ENCODE measurements at places on chromosomes 16 and 17.

DNA sequence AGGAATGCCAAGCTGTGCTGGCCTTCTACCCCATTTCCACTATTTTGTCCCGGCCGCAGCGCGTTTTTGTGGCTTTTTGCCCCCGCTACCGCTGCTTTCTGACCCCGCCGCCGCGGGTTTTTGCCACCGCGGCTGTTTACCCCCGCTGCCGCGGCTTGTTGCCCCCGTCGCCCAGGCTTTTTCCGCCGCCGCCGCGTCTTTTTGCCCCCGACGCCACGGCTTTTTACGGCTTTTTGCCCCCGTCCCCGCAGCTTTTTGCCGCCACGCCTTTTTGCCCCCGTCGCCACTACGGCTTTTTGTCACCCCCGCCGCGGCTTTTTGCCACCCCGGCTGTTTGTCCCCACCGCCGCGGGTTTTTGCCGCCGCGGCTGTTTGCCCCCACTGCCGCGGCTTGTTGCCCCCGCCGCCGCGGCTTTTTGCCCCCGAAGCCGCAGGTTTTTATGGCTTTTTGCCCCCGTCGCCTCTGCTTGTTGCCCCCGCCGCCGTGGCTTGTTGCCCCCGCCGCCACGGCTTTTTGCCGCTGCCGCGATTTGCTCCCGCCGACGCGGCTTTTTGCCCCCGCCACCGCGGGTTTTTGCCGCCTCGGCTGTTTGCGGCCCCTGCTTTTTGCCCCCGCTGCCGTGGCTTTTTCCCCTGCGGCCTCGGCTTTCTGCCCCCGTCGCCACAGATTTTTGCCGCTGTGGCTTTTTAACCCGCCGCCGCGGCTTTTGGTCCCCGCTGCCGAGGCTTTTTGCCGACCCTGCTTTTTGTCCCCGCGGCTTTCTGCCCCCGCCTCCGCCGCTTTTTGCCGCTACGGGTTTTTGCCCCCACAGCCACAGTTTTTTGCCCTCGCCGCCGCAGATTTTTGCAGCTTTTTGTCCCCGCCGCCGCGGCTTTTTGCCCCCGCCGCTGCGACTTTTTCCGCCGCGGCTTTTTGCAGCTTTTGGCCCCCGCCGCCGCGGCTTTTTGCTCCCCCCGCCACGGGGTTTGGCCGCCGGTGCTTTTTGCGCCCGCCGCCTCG lies 520.4 kb upstream of the WSB1 start:
- peak; percentile 42 for DNase-seq

DNA sequence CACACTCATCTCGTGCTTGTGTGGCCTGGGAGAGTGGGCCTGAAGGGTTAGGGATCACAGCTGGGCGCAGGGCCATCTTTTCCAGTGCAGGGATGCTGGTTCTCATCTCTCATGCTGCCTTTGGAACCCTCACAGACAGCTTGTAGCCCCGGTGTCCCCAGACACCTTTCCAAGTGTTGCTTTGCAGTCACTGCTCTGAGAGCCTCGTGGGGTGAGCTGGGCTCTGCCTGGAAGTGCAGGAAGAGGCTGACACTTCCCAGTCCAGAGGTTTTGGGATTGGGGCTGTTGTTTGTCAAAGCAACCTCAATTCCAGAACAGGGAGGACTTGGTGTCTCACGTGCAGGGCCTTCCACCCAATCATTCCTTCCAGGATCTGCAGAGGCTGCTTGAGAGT lies 28.2 kb downstream of the TBX4 start:
- peak; percentile 47 for DNase-seq

GRCh38 chr16:67843343-67843765 lies 1.2 kb downstream of the THAP11 start:
- DNase-seq, result no peak

GRCh38 chr16:945271-946047 lies 25.3 kb downstream of the LMF1 start:
- peak; percentile 29 for DNase-seq

GRCh38 chr16:20673071-20673806 lies 24.2 kb downstream of the ACSM1 start:
- no peak for DNase-seq

DNA sequence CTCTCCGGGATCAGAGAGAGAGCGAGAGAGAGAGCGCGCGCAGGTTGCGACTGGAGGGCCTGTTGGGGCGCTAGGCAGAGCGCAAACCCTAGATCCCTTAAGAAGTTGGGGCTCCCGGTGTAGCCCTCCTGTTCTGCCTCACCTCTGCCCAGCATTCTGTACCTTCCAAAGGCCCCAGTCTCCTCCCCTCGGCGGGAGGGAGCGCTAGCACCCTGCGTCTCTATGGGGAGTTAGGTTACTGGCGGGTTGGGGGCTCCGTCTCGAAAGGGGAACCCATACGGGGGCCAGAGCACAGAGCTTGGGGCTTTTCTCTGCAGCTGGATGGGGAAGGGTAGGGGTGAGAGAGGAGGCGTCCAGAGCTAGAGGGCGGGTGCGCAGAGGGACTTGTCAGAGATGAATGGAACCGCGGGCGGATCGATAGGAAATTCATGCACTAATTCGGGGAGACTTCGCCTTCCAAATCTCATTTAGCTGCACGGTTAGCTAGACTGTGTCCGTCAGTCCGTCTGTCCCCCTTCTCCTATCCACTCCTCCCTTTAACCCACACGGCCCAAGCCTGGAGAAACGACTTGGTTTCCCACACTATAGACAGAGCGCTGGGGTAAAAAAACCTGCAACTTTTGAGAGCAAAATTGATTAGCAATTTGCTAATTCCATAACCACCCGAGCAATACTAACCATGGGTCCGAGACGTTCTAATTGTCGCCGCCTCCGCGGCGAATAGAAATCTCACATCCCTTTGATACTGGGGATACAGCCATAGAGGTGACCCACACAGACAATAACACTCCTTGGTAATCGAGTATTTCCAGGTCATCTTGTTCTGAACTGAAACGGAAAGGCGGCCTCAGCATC lies 693 bp upstream of the HOXB4 start:
- DNase-seq, result no peak

DNA sequence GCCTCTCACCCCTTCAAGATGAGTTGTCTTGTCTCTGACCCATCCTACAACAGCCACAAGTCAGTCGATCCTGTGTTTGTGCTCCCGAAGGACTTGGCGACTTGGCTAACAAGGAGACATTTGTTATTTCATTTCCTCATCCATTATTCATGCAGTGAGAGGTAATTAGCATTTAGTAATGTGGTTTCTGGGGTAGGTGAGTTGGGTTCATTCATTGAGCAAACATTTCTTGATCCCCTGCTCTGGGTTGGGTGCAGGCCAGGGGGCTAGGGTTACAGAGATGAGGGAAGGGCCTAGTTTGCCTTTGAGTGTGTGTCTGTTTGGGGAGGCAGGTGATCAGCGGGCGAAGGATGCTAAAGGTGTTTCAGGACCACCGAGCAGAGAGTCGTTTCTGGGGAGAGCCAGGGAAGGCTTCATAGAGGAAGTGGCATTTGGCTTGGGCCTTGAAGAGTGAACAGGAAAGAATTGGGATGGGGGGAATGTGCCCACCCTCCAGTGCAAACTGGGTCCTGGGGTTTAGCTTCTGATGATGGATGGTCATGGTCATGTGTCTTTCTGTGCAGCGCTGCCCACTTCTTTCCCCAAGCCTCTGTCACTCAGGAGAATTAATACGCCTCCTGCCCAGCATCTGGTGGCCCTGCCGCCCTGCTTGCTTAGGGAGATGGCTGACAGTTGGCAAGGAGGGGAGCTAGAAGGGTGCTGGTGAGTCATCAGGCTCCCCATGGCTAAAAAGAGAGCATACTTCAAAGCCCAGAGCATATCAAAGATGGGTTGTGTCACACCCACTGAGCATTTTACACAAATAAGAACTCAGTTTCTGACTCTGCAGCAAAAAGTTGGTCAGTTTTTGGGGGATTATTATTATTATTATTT lies 38.5 kb downstream of the MSI2 start:
- no peak for DNase-seq

GRCh38 chr16:15854906-15855703 lies 1.7 kb downstream of the MYH11 start:
- DNase-seq, result no peak

DNA sequence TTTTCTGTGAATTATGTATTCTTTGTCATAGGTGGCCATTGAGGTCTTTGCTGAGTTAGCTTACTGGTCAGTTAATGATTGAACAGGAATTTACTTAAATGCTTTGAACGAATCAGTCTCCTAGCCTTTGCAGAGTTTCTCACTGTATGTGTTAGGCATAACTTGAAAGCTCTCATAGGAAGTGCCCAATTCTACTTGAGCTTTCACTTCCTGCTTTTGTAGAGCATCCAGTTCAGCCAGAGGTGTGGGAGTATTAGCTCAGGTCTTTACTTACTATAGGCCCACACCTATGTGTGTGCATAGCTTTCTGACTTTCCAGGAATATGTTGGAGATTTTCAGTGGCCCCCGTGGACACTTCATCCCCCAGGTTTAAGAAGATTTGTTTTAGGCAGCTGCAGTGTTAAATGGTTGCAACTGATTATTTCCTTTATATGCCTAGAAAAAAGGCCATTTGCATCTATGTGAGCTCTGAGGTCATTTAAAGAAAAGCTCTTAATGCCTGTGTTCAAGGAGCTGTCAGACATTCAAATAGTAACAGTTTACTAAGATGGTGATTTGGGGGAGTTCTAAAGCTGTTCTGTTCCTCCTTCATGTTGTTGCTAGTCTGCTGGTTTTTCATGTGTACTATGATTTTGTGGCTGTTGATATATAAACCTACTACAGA lies 62.3 kb downstream of the PHKB start:
- no peak for DNase-seq

- DNase-seq, result no peak
These were observed 452.7 kb downstream of the TMEM114 start for GRCh38 chr16:8137606-8138005.

- DNase-seq, result peak; percentile 93
These were observed 10.5 kb upstream of the ITGAD start for GRCh38 chr16:31382485-31383161.

DNA sequence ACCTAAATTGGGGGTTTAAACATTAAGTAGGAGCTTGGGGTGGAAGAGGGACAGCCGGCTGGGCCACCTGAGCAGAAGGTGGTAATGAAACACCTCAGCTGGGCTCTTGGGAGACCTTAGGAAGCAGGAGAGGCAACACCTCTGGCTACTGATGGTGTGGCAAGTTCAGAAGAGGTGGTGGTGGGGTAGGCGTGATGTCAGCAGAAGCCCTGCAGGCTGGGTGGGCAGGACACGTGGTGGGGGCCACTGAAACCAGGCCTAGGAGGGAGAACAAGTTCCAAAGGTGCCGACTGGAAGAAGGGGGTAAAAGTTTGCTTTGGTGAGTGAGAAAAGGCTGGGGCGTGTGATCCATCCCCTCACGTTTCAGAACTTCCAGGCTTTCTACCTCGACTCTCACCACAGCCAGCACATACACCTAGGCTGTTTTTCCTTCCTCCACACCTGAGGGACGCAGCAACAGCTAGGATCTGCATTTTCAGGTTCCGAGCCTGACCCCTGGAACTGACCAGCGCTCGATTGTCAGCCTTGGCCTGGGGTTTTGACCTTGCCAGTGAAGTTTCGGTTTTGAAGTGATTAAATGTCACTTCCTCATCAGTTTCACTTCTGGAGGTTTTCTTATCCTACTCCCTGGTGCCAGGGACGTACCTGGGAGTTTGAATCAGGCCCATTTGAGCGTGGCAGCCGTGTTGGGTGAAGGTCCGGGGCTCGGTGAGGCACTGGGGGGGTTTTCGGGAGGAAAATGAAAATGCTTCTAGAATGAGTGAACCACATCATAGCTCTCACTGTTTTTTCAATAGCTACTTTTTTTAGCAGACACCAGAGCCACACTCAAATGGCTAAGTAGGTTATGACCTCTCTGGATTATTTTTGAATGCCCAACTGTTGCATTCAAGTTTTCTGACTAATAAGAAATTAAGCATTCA lies 10.0 kb downstream of the SNN start:
- DNase-seq, result no peak

DNA sequence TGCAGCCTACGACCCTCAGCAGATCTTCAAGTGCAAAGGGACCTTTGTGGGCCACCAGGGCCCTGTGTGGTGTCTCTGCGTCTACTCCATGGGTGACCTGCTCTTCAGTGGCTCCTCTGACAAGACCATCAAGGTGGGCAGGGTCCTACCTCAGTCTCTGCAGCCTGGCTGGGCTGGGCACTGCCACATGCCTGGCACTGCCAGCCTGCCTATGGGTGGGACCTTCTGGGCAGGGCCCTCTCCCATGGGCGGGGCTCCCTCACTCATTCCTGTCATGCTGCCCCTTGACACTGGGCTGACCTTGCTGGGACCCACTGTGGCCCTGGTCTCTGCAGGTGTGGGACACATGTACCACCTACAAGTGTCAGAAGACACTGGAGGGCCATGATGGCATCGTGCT lies 18.3 kb downstream of the TRAF7 start:
- no peak for DNase-seq

DNA sequence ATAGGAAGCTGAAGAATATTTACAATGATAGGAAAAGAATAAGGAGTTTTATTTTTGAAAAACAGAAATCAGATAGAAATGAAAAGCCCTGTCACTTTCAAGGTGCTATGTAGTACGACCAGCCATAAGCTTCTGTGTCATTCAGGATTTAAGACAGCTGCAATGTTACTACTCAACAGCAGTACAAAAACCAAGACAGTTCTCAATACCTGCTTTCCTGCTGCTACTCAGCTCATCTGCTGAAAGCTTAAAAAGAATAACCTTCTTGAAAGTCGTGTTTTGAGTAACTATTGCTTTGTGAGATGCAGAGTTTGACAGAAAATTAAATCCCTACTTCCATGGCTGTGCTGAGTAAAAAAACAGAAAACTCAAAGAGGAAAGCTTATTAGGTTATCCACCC lies 8.7 kb downstream of the GRB2 start:
- DNase-seq, result no peak

DNA sequence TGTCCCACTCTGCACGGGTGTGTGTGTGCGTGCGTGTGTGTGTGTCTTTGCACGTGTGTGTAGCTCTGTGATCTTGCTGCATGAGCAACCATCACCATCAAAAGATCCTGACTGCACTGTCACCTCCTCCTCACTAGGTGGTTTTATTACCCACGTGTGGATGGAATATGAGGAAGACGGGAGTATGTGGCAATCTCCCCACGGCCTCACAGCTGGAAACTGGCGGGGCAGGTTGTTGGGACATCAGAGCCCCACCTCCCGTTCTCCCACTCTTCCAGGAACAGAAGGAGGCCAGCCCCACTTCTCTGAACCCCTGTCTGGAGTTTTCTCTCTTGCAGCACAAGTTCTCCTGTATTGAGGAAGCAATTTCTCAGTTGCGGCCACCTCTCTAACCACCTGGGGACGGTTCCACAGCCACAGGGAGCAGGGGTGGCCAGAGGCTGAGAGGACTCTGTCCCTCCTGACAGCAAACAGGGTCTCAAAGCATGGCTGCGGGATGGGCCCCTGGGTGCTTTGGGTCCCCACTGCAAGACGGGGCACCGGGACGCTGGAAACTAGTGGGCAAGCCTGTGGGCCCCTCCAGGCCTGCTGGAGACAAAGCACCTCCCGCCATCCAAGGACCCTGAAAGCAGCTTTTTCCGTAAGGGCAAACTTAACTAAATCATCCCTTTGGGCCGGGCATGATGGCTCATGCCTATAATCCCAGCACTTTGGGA lies 27.9 kb upstream of the ATP2C2 start:
- no peak for DNase-seq

GRCh38 chr16:49340466-49340865 lies 33.1 kb upstream of the C16orf78 start:
- no peak for DNase-seq

- no peak for DNase-seq
These were observed 45.8 kb downstream of the STAT3 start for GRCh38 chr17:42342242-42343008.

- DNase-seq, result peak; percentile 79
These were observed 3.3 kb downstream of the POLR3E start for GRCh38 chr16:22300427-22301071.

- no peak for DNase-seq
These were observed 9.6 kb downstream of the KIF19 start for GRCh38 chr17:74335529-74336062.

Data from spleen (tissue), 13 donors.